ENCODE measurements at places on chromosomes 6 and 20. TPM values are rescaled to one million over a fixed set of nuclear protein-coding genes. Genes with fewer than 3 reads are reported as not detected.

TMEM151B gene
- 82.1 TPM for polyA plus RNA-seq

FAM83B gene
- polyA plus RNA-seq = not detected

SOX12 gene
- 9.6 TPM for polyA plus RNA-seq

COX4I2 gene
- polyA plus RNA-seq = not detected

ARHGAP40 gene
- polyA plus RNA-seq = 0.61 TPM

SAMD10 gene
- polyA plus RNA-seq = 23.3 TPM

CPNE5 gene
- polyA plus RNA-seq = 9.5 TPM

ENPP1 gene
- not detected for polyA plus RNA-seq

PPIL4 gene
- 43.6 TPM for polyA plus RNA-seq

COL9A3 gene
- 1.0 TPM for polyA plus RNA-seq

NKAIN2 gene
- 28.4 TPM for polyA plus RNA-seq

FAM229B gene
- 140 TPM for polyA plus RNA-seq

LEMD2 gene
- 84.6 TPM for polyA plus RNA-seq

MYT1 gene
- 35.8 TPM for polyA plus RNA-seq

TMEM170B gene
- polyA plus RNA-seq = 25.6 TPM

RNF146 gene
- polyA plus RNA-seq = 222 TPM

POU5F1 gene
- not detected for polyA plus RNA-seq

LIN28B gene
- polyA plus RNA-seq = 19.1 TPM

RIN2 gene
- 24.4 TPM for polyA plus RNA-seq

PRR18 gene
- not detected for polyA plus RNA-seq

C6orf58 gene
- polyA plus RNA-seq = 0.52 TPM

SAMD5 gene
- 14.5 TPM for polyA plus RNA-seq

CD83 gene
- 15.8 TPM for polyA plus RNA-seq

PAK1IP1 gene
- 30.4 TPM for polyA plus RNA-seq
